D721Med (cell line): ENCODE measurements at places on chromosomes 12 and 14.

DNA sequence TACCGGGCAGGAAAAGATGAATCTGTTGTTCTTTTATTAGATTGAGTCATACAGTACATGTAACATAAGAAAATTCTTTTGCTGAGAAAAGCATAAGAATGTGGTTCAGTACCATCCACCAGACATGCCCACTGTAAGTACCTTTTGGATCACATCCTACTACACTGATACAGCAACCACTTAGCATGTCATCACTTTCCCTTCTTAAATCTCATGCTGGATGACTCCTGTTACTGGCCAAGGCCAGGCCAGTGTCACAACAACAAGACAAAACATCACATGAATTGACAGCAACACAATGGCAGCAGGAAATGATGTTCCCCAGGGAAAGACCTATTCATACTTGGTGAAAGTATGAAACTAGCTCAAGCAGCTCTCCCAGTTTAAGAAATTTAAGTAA, 46.4 kb downstream of the STXBP6 start:
- DNase-seq, result no peak

GRCh38 chr12:117234441-117234840, 44.2 kb upstream of the FBXO21 start:
- DNase-seq, result no peak

DNA sequence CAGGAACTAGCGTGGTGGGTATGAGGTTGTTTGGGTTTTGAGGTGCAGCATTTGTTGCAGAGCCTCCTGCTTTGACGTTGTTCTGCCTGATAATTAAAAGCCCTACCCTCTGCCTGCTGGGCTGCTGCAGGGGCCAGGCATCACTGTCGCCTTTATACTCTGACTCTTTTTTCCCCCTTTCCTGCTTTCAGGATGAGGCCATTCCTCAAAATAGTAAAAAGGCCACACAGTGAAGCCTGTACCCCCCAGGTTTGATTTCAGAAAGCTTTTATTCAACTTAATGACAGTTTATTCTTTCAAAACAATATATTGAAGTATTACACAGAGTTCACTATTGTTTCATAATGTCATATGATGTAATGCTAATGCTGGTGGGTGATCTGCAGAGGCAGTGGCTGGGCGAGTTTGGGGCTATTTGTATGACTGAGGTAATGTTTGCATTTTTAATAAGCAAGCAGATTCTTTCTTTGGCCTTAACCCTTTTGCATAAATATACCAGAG, 9.1 kb downstream of the BORCS5 start:
- no peak for DNase-seq

DNA sequence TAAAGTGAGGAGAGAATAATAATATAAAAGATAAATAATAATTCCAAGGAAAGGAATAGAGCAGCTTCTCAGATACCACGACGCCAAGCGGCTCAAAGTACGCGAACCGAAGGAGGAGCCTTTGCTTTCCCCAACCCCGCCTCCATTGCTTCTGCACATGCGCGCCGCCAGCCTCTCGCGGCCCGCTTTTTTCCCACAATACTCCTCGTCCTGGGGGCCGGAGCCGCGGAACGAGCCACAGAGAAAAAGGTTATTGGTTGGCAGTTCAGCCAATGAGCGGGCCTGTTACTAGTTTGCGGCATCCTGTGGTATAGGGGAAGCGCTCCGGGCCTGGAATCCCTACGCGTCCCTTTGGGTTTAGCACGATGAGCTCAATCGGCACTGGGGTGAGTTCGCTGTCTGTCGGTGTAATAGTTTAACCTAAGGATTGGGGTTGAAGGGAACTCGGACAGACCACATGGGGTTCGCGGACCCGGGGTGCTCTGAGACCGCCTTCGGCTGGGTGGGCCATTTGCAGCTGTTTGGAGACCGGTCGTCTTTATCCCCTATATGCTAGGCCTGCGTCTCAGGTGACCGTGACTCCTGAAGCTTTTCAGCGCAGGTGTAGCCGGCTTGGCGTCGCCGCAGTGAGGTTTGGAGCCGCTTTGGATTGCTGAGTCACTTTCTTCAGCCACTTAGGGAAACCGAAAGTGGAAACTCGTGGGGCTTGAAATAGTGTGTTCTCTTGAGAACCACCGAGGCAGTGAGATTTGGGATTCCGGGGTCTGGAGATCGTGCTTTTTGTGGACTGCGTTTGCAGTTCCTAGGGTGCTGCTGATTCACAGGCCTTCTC, at the start of gene PSMA3:
TSS of gene PSMA3 (plus strand) at position 288 of the 832 bp plus-strand sequence. CDS start at position 366, 78 bp downstream.
- peak; percentile 57 for DNase-seq

DNA sequence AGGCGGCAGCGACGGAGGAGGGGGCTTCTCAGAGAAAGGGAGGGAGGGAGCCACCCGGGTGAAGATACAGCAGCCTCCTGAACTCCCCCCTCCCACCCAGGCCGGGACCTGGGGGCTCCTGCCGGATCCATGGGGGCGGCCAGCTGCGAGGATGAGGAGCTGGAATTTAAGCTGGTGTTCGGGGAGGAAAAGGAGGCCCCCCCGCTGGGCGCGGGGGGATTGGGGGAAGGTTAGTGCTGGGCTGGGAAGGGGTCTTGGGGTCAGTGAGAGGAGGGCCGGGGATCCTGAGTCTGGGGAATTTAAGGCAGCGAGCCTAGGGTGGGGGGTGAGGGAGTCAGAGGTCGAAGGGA, 203 bp downstream of the NFATC4 start:
- no peak for DNase-seq

DNA sequence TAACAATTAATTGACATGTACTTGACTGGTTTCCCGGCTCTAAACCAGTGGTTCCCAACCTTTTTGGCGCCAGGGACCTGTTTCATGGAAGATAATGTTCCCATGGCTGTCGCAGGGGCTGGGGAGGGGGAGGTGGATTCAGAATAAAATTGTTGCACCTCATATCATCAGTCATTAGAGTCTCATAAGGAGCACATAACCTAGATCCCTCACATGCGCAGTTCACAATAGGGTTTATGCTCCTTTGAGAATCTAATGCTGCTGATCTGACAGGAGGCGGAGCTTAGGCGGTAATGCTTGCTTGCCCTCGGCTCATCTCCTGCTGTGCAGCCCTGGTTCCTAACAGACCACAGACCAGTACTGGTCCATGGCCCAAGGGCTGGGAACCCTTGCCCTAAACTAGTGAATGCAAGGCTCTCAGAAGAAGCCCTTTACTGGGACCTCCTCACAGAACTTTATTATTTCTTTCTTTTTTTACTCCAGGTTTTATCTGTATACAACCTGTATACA, 86.4 kb upstream of the SINHCAF start:
- DNase-seq, result no peak

GRCh38 chr12:47698055-47698454, 7.8 kb downstream of the RPAP3 start:
- no peak for DNase-seq

DNA sequence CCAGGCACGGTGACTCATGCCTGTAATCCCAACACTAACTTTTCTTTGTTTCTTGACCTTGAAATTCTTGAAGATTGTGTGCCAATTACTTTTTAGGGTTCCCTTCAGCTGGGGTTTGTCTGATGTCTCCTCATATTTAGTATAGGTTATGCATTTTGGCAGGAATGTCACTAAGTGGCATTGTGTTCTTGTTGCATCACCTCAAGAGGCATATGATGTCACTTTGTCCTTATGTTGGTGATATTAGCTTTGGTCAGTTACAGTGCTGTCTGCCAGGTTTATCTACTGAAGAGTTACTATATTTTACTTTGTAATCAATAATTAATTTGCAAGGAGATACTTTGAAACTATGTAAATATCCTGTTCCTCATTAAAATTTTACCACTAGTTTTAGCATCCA, 61.0 kb upstream of the BTG1 start:
- no peak for DNase-seq

DNA sequence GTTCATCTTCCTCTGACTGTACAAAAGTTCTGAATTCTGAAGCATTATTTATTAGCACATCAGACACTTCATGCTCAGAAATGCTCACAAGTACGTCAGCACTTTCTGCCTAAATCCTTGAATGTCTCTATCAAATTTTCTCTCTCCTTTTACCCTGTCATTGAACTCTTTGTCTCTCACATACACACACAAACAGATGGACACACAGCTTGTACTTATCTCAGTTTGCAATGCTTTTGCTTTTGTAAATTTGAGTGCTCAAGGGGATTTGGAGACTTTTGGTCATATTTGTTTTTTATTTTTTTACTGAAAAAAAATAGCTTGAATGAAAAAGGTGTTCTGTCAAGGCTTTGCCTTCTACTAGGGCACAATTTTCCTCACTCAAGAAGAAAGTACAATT, 64.2 kb upstream of the PDZRN4 start:
- no peak for DNase-seq

DNA sequence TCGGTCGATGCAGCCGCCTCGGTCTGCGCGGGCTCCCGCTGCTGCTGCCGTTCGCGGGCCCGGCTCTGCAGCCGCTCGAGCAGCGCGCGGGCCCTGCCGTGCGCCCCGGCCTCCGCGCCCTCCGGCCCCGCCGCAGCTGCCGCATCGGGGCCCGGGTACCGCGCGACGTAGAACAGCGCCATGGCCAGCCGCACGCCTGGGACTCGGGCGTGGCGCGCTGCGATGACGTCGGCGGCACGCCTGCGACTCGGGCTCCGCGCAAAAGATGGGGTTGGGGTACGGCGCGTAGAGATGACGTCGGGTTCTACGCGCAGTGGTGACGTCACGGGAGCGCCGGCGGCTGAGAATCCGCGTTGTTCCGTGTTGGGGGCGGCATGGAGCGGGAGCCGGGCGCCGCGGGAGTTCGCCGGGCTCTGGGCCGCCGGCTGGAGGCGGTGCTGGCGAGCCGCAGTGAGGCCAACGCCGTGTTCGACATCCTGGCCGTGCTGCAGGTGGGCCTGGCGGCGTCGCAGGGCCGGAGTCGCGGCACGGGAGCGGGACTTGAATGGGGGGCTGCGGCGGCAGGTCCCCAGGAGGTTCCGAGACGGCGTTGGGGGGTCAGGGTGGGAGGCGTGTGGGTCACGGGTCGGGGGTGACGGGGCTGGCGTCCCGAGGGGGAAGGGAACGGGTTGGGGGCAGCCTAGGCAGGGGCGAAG, at the start of the genes DDX51 and NOC4L:
TSS of gene DDX51 (minus strand) at position 205 of the 695 bp plus-strand sequence. CDS start at position 182, 23 bp downstream.
TSS of gene NOC4L (plus strand) at position 343 of the 695 bp plus-strand sequence. CDS start at position 375, 32 bp downstream.
- DNase-seq, result peak; percentile 97

GRCh38 chr12:115303723-115304309, 619.8 kb upstream of the TBX3 start:
- no peak for DNase-seq

GRCh38 chr12:3012786-3013185, 53.6 kb downstream of the TEAD4 start:
- no peak for DNase-seq

- DNase-seq, result no peak
These were observed 98.6 kb downstream of the SCARB1 start for GRCh38 chr12:124764870-124765580.

DNA sequence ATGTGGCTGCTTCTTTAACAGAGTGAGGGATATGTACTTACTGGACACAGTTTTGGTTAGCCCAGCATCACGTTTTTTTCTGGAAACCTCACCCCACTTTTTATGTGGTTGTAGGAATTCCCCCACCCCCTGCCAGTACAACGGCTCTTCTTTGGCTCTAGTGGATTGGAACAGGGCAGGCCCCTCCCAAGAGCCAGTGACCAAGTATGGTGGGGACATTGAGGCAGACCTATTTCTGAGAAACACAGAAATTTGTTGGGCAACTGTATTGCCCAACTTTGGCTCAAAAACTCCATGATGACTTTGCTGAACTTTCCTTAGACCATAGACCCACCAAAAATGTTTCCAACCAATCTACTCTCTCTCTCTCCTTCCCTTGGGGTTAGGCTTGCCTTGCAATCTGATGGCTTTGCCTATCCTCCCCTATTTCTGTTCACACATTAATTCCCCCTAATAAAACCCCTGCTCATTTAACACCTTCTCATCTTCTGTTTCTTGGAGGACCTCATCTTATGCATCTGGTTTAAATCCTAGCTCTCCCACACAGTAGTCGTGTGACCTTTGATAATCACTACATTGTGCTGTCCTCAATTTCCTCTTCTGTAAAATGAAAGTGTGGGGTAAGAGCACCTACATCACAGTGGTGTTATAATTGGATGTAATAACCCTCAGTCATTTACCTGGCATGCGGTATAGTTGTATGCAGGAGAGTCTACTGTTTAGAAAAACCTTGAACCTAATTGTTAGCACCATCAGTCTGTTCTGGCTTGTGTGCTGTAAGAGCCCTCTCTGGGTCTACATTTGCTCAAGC, 71.7 kb downstream of the IGF1 start:
- DNase-seq, result no peak

GRCh38 chr12:12440784-12441428, 84.0 kb downstream of the BORCS5 start:
- no peak for DNase-seq

- DNase-seq, result no peak
These were observed 6.7 kb upstream of the ARID4A start for GRCh38 chr14:58291646-58292045.

DNA sequence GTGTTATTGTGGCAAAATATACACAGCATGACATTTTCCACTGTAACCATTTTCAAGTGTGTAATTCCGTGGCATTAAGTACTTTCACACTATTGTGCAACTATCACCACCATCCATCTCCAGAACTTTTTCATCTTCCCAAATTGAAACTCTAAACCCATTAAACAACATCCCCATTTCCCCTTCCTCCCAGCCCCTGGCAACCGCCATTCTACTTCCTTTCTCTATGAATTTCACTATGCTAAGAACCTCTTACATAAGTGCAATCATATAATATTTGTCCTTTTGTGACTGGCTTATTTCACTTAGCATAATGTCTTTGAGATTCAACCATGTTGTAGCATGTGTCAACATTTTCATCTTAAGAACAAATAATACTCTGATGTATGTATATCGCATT, 67.8 kb upstream of the PYGL start:
- no peak for DNase-seq

- DNase-seq, result no peak
These were observed 5.0 kb upstream of the SLC25A47 start for GRCh38 chr14:100317912-100318808.

- DNase-seq, result no peak
These were observed 297.5 kb downstream of the RPAP3 start for GRCh38 chr12:47408171-47408871.

- DNase-seq, result no peak
These were observed 32.9 kb downstream of the FOXN4 start for GRCh38 chr12:109276160-109276559.

GRCh38 chr12:117907108-117907689, 61.6 kb downstream of the KSR2 start:
- no peak for DNase-seq

- DNase-seq, result no peak
These were observed 19.5 kb upstream of the SPIC start for GRCh38 chr12:101455685-101456084.

GRCh38 chr12:95788637-95789036, 1.9 kb downstream of the NTN4 start:
- DNase-seq, result no peak

DNA sequence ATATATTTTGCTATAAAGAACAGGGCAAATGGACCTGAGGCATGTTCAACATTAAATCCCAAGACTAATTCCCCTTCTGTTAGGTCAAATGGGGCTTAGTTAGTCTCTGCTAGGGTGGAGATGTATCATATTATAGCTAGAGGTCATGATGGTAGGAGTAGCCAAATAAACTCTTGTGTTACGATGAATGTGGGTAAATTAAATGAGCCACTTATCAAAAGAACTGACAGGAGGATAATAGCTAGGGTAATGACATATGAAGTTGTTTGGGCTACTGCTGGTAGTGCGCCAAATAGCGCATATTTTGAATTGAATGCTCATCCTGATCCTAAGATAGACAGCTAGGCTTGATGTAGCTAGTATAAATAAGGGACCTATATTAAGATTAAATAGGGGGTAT, 445.0 kb downstream of the GXYLT1 start:
- DNase-seq, result no peak
